ENCODE measurements at places on chromosomes 16 and 17. TPM values are rescaled to one million over a fixed set of nuclear protein-coding genes. Genes with fewer than 3 reads are reported as not detected.

The GSE1 gene
- 30.0 TPM for total RNA-seq

The VMO1 gene
- total RNA-seq, result 0.29 TPM

The PRR11 gene
- 43.5 TPM for total RNA-seq

The TSNAXIP1 gene
- total RNA-seq, result 1.7 TPM

The PEMT gene
- 43.6 TPM for total RNA-seq

The TBKBP1 gene
- 6.2 TPM for total RNA-seq

The TEKT5 gene
- total RNA-seq, result not detected

The GRIN2A gene
- total RNA-seq, result not detected

The CFAP52 gene
- total RNA-seq, result not detected

Data from activated CD8-positive, alpha-beta memory T cell treated with anti-CD3 and anti-CD28 coated beads for 36 hours (primary cell).